ENCODE measurements at places on chromosomes 7 and 10. TPM values are rescaled to one million over a fixed set of nuclear protein-coding genes. Genes with fewer than 3 reads are reported as not detected.

The TEX47 gene
- not detected for total RNA-seq

The C7orf57 gene
- total RNA-seq, result 1.2 TPM

The MNX1 gene
- total RNA-seq, result not detected

The OR2A5 gene
- not detected for total RNA-seq

The AKR1C4 gene
- total RNA-seq, result not detected

Measured in HT1080 (cell line).